ENCODE measurements at places on chromosomes 16 and 17.

- DNase-seq: peak; percentile 80
Measured at GRCh38 chr16:79599256-79599836, 1.2 kb downstream of the MAF start.

GRCh38 chr16:50517450-50518252, 30.5 kb upstream of the NKD1 start:
- DNase-seq: no peak

- no peak for DNase-seq
Measured at GRCh38 chr16:27743963-27744362, 194.0 kb downstream of the KATNIP start.

- no peak for DNase-seq
Measured at GRCh38 chr17:59858167-59858816, 34.5 kb downstream of the TUBD1 start.

DNA sequence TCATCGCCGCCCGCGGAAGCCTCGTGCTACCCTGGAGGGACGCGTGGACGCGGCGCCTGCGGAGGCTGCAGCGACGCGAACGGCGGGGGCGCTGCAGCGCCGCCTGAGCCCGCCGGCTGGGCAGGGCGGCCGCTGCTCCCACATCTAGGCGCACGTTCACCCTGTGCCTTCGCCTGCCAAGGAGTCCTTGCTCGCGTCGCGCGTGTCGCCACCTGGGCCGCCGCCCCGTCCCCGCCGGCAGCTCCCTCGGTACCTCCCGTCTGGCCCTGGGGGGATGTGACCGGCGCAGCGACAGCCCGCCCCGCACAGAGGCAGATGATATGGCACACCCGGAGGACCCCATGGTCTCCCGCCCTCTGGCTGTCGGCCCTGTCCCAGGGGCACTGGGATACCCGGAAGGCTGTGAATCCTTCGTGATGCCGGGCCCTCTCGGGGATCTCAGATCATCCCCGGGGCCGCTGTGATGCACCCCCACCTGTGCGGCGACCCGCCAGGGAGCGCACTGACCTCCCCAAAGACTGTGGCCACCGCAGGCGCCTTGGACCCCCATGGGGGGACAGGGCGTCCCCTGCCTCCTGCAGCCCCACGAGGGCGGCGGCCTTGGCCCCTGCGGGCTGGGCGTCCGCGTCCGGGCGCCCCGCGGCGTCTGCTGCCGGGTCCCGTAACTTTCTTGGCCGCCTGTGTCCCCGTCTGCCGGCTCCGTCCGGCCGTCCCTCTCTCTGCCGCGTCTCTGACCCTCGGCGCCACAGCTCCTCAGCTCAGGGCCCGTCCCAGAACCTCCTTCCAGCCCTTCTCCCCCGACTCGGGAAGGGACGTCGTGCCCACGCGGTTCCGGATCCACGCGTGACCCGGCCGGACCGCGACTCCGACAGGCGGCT, 689 bp upstream of the TBC1D24 start:
- DNase-seq: peak; percentile 66

DNA sequence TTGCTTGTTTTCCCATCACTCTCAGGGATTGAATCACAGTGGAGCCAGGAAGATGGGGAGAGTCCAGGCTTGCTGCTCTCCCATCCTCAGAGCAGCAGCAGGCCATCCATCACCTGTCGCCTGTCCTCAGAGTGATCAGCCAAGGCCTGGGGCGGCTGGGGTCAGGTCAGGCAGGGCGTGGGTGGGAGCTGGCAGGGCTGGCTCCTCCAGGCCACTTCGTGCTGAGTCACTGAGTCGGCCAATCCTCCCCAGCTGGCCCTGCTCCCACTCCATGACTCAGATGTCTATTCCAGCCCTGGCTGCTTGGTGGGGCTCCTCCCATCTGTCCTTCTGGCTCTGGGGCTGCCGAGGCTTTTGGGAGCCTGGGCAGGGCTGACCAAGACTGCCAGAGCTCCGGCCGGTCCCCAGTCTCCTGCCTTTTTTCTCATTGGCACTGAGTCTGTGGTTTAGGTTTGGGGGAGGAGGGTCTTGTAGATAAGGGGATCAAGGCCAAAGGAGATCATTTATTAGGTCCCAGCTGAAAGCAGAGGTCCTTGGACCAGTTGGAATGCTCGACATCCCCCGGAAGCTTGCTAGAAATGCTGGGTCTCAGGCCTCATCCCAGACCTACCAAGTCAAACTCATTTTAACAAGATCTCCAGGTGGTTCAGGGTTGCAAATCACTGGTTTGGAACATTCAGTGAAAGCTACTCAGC, 72.7 kb downstream of the ABCC1 start:
- DNase-seq: peak; percentile 88

GRCh38 chr17:11241611-11242226, 706 bp downstream of the SHISA6 start:
- no peak for DNase-seq

- DNase-seq: peak; percentile 52
Measured at GRCh38 chr17:10631048-10631700, 25.9 kb downstream of the MYH3 start.

GRCh38 chr17:68205808-68206720, 41.8 kb upstream of the AMZ2 start:
- no peak for DNase-seq

- no peak for DNase-seq
Measured at GRCh38 chr17:57890857-57891232, 41.0 kb upstream of the MRPS23 start.

DNA sequence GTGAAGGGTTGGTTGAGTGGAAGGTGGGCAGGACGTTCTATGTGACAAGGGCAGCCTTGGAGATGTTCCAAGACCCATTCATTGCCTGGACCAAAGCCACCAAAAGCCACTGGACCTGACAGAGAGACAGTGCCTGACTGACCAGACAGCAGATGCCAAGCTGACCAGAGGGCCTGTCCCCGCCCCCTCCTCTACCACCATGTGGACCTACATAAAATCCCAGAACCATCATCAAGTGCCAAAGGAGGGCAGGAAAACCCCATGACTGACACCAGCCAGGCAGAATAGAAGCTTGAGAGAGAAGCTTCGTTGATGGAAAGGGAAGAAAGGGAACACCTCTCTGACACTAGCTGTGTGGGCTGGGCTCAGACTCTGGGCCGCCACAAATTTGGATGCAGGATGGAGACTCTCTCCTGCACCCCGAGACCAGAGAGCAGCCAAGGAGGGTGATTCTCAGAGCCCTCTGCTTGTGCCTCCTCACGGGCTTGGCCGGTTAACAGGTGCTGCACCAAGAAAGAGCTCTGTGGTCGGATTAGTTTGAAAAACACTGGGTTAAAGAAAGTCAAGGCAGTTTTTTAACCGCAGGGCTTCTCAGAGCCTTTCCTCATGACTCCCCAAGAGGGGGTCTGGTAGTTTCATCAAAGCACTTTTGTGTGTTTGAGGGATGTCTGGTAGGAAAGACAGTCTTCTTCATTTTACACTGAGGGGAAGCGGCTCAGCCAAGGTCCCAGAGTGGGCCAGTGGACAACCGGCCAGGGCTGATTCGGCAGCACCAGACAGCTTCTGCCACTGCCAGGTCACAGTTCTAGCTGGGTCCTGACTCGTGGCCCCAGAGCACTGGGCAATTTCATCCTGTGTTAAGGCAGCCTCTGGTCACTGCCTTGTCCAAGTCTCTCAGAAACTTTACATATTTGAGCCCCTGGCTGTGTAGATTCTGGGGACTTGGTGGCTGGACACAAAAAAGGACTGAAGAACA, 1.7 kb downstream of the TNFRSF13B start:
- no peak for DNase-seq

- peak; percentile 66 for DNase-seq
Measured at GRCh38 chr17:3695723-3696411, at the start of gene P2RX5. Gene P2RX5 (minus strand): TSS chr17:3696155. CDS start chr17:3696005, 150 bp downstream.

DNA sequence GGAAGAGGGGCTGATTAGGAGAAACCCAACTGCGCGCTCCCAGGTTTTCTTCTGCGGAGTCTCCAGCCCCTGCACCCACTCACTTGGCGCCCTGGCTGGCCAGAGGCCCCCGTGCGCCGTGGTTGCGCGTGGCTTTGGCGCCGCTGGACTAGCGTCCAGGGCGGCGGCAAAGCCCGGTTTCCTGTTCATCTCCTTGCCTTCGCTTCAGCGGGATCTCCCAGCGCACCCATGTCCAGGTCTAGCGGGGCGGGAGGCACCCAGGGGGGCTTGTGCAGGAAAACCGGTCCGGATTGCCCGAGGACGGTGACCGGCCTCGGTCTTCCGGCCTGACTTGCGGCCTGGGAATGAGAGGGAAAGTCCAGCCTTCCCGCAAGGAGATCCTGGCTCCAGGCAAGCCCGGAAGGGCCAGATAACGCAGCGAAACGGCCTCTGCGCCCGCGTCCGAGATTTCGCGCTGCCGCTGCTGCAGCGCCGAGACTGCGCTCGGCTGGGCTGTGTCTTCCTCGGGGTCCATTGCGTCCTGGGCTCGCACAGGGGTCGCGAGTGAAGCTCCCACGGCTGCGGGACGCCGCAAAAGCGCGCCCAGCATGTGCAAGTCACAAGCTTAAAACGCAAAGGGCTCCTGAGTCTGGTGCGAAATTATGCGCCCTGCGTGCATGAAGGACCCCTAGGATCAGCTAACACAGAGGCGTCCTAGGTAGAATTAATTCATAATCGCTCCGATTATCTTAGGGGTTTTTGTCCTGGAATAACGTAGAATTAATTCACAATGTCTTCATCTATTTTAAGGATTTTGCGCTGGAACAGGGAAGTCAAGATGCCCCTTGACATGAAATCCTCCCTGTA, 5.7 kb downstream of the FOXF1 start:
- no peak for DNase-seq

DNA sequence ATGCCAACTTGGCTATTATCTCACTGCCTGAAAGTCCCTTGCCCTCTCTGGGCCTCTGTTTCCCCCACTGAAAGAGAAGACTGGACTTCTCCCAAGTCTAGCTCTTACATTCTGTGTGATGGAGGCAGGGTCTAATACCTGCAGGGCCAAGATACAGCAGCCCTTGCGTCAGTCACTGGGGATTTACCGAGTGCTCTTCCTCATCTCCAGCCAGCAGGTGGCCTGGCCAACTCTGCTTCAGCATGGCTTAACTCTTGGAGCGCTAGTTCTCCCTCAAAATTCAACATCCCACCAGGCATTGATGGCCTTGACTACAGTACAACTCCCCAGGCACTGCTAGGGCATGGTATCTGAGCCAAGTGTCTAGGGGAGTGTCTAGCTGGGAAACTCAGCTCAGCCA, 19.9 kb upstream of the MTMR4 start:
- DNase-seq: no peak

DNA sequence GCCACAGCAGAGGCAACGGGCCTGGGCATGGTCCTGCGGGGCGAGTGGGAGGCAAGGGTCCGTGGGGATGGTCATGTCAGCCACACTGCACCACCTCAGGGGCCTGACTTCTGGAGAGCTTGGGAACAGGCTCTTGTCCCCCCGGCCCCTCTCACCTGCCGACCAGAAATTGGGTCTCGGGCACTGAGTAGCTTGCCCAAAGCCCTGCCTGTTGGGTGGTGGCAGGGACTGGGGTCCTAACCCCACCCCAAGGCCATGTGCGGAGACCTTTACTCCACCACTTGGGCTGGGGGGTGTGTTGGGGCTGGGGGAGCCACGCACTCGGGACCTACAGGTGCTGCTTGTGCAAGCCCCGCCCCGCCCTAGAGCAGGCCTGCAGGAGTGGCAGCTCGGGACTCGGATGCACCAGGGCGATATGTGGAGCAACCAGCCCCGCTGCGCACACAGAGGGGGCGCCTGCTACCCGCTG, 24.2 kb upstream of the CHMP6 start:
- no peak for DNase-seq

DNA sequence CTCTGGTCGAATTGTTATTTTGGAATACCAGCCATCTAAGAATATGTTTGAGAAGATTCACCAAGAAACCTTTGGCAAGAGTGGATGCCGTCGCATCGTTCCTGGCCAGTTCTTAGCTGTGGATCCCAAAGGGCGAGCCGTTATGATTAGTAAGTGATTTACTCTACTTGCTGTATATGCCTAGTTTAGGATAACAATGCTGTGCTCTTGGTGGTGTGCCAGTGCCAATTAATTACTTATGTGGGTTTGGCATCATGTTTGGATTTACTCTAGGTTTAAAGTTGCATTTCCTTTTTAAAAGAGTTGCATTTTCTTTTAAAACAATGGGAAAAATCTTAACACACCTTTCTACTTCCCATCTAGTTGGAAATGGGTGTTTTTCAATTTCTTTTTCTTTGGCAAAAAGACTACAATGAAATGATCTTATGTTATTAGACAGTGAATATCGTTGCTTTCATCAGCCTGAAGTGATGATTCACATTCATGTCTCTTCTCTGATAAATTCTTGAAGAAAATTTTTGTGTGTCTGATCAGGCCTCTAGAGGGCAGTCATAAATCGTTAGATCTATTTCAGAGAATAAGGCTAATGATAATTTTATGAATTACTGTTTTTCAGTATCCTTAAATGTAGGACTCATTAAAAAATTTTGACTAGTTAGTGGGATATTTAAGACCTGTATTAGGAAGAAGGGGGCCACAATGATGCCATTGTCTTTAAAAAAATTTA, 5.6 kb downstream of the SF3B3 start:
- DNase-seq: no peak

GRCh38 chr17:8188263-8188839, 1.6 kb downstream of the BORCS6 start:
- DNase-seq: no peak

GRCh38 chr16:76946879-76947278, 244.1 kb upstream of the MON1B start:
- no peak for DNase-seq

Data from right forelimb (tissue), 1 donor.